DMS153 (cell line): ENCODE measurements at places on chromosomes 5 and 9.

GRCh38 chr5:136103118-136103517 is 29.5 kb upstream of the SMAD5 start:
- no peak for DNase-seq

DNA sequence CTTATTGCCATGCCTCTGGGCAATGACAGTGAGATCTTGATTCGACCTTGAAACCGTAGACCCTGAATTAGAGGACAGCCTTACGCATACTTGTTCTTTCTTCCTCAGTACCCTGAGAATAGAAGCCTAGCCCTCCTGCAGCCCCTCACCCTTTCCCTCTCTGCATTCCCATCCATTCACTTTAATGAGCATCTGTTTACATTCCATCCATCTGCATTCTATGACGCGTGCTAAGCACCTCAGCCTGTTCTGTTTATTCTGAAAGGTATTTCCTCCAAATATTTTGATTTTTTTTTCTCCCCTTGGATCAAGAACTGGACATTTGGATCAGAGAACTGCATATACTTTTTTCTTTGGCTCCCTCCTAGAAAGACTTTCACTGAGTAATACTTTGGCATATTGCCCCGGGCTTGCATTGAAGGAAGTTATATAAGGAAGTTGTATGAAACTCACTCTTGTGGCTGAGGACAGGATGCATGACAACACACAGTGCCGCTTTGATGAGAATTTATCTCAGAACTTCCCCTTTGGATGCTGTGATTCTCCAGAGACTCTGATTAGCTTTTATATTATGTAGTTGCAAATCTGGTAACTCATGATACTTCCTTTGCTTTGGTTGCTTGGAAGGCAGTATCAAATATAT is 15.7 kb downstream of the TMEM8B start:
- DNase-seq = peak; percentile 26

DNA sequence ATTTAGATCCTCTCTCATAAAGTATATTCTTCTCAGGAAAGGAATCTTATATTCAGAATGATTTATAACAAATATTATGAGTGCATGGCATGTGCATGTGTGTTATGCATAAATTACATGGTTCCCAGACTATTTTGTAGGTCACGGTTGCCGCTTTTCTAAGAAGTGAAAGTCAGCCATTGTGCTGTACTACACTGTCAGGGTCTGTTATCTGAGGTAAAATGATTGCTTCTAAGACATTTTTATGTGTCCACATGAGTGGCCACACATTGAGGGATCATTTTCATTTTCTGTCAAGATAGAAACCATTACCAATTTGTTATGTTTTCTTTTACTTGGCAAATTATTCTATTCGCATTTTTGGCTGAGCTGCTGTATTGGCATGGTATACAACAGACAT is 210.8 kb downstream of the CWC27 start:
- no peak for DNase-seq

- no peak for DNase-seq
Observed at GRCh38 chr5:134114886-134115805, 665 bp downstream of the TCF7 start.

- DNase-seq = no peak
Observed at GRCh38 chr5:176538230-176538988, 1.2 kb upstream of the RNF44 start.

DNA sequence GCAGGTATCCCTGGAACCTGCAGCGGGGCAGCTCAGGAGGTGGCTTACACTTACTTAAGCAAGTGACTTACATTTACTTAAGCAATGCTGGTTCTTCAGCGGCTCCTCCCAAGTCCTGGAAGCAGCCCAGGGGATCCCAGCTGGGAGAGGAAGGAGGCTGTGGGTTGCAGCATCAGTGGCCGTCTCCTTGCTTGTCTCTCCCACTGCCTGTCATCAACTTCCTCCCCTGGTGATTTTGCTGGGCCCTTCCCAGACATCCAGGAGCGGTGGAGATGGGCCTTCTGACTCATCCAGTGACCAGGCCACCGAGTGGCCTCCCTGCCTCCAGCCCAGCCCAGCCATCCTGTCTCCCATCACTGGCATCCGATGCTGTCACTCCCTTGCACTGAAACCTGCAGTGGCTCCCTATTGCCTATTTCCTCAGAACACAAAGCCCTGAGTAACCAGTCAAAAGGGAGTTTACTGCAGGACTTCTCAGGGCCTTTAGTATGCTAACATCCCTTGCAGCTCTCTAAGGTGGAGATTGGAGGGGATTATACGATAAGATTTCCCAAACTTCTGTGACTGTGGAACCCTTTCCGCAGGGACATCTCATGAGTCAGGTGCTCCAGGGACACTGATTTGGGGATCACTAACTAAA is 155.9 kb upstream of the PHYKPL start:
- no peak for DNase-seq

GRCh38 chr9:99345451-99345850 is 123.4 kb downstream of the SEC61B start:
- no peak for DNase-seq
